Kidney glomerular epithelial cell (primary cell): ENCODE measurements at places on chromosomes 7 and 10.

DNA sequence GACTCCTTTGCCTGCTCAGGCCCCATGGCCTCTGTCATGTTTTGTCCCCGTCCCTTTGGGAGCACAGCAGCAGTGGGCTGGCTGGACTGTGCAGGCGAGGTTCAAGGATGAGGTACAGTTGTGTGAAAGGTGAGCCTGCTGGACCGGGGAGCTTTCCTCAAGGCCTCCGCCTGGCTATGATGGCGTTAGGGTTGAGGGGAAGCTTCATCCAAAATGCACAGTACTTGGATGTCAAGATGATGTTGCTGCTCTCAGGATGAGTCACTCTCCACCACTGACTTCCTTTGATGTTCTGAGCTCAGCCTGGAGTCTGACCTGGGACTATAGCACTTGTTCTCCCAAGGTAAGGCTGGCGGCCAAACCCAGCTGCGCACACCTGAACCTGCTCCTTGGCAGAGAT is 152.7 kb upstream of the SHH start:
- DNase-seq = peak; percentile 21

GRCh38 chr7:22563621-22564241 is 63.7 kb upstream of the STEAP1B start:
- no peak for DNase-seq

GRCh38 chr7:100130608-100131453 is 4.1 kb downstream of the MBLAC1 start:
- peak; percentile 24 for DNase-seq

DNA sequence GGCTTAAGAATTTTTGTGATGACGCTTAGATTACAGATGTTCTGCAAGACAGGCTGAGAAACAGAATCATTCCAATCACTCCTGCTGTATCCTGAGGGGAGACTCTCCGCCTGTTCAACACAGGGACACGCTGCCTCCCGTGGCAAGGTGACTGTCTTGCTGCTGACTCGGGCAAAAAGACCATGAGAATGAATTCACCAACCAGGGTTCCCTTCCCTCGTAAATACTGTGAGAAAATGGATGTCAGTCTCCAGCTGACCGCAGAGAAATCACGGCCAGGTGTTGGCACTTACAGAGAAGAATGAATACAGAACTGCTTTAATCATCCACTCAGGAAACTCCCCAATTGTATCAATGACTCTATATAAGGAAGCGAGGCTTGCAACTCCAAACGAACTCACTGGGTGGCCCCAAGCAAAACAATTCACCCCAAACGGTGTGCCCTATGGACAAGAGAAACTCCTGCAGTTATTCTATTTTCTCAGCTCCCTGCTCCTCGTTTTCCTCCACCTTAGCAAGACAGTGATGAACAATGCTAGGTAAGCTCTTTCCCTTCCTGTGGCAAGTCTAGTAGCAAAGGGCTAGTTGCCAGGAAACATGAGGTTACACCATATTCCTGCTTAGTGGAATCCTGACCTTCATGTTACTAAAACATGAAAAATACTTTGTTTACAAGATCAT is 22.8 kb downstream of the GNA12 start:
- peak; percentile 88 for DNase-seq

DNA sequence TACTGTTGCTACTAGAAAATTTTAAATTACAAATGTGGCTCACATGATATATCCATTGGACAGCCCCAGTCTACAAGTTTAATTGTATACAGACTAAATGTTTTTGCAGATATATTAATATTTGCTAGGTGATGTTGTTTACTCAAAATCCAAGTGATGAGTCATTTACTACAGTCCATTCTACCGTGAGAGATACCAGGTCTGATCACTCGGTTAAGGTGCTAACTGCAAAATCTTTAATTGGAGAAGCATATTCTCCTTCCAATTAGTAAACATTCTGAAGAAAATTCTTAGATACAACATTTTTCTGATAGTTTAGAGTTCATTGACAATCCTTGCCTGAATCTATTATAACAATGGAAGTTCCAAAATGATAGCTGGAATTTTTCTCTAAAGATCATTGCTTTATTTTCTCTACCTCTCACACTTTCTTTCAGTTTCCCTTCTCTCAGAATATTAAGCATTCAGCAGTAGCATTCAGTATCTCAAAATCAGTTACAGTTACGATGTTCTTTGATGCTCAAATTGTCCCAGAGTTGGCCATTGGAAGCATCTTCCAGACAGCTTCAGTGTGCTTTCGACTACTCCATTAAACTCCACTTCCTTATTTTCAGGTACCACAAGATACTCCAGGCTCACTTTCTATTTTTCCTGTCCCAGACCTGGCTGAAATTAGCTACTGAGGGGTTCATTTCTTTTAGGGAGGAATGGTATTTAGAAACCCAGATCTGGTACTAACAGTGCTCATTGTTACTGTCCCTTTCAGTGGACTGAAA is 2.3 kb downstream of the ABCB1 start:
- peak; percentile 38 for DNase-seq

DNA sequence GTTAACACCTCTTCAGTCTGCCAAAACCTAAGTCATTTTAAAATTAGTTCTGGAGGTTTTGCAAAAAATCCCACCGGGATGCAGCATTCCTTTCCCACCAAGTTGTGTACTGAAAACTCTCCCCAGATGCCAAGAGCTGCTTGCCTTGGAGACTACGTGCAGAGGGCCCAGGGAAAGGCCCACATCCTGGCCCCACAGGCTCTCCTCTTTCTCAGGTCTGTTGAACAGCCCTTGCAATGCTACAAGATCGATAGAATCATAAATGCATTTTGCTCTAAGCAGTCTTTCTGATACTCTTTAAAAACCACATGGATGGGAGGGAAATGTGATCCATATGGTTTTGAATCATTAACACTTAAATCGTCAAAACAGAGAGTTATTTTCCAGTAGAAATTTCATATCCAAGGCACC is 126.7 kb upstream of the ZMIZ1 start:
- DNase-seq = no peak
